ENCODE measurements at places on chromosomes 6 and 20.
A peak's percentile ranks its signal among the peaks of the same experiment; 100 is the strongest.

- no peak for DNase-seq
Observed at GRCh38 chr6:64712606-64713005, 994.4 kb downstream of the EYS start.

DNA sequence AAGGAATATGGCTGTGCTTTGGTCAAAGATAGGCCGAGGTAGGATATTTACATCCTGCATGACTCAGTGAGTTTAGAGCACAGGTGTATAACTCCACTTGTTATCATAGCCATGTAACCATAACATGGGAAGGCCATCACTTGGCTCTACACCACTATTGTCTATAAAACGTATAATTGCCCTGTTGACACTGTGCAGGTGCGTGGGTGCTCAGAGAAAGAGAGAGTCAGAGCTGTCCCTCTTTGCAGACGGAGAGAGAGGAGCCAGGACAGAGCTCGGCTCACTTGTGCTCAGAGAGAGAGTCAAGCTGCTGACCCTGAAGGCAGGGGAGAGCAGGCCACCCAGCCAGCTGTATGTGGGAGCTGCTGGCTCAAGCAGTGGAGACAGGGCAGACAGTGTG lies 46.0 kb downstream of the OR2B6 start:
- no peak for DNase-seq

DNA sequence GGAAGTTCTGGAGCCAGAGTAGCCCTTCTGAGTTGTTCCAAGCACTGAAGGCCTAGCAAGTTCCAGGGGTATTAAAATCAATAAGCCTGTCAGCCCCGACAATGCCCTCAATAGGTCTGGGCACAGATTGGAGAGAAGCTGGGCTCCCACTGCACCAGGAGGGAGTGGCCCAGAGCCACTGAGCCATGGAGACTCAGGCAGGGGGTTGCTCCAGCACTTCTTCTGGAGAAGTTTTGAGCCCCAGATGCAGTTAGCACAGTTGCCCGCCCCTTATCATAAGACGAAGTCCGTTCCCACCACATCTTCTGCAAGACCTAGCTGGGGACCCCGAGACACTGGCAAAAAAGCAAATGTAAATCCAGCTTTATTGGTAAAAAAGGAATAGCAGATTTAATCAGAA lies 13.0 kb downstream of the DEFB132 start:
- DNase-seq: no peak

DNA sequence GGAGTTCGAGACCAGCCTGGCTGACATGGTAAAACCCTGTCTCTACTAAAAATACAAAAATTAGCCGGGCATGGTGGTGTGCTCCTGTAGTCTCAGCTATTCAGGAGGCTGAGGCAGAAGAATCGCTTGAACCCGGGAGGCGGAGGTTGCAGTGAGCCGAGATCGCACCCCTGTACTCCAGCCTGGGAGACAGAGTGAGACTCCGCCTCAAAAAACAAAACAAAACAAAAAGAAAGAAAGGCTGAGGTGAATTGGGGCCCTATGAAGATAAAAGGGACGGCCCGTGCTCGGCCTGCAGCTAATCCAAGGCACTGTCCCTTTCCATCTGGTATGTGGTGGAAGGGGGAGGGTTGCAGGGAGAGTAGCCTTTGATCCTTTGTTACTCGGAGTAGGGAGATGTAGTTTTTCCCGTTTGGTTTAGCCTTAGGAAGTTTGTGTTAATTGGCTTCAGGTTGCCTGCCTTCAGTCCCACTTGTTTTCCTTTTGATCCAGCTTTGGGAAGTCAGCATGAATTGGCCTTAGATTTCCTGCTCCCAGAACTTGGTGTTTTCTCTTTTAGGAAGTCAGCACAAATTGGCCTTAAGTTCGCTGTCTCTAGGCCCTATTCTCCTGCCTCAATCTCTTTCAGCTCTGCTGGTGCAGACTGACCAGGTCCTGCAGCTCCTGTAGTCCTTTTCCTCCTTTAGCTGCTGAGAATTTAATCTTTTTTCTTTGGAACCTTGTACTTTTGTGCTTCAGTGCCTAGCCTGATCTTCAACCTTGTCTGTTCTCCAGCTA lies 36.1 kb upstream of the PAQR8 start:
- no peak for DNase-seq

DNA sequence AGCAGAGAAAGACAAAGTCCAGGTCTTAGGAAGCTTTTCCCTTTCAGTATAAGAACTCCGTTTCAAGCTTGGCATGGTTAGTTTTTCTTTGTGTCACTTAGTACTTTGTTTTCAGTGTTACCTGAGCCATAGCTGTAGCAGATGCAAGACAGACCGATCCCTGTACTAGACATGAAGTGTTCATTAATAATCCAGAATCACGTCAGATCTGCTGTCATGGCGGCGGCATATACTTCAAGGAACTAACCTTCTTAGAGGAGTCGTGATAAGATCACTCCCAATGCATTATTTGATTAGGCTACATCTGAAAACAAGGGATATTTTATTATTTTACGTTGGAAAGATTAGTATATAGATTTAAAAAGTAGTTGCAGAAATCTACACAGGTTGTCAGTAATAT lies 83.9 kb downstream of the AFDN start:
- DNase-seq: no peak

GRCh38 chr6:77326029-77326428 lies 137.3 kb downstream of the HTR1B start:
- no peak for DNase-seq

GRCh38 chr6:105786890-105787655 lies 299.1 kb upstream of the PRDM1 start:
- no peak for DNase-seq

DNA sequence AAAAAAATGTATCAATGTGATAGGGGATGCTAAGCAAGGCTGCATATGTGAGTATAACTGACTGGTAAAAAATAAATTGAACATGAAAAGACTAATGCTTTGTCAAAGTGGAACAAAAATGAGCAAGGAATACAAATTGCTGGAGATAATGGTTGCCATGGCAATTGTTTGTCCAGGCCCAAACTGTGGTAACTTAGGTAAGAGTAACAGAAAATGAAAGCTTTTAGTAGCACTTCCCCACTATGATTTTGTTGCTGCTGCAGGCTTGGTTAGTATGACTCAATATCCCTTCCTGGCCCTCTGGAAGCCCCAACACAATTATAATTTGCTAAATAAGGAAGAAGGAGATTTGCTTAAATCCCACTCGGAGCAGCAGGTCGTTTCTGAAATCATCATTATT lies 577.1 kb downstream of the DOK5 start:
- DNase-seq: no peak

- DNase-seq: no peak
Observed at GRCh38 chr6:42796171-42796570, 14.3 kb downstream of the BICRAL start.

GRCh38 chr6:122622479-122622878 lies 12.3 kb downstream of the PKIB start:
- no peak for DNase-seq

DNA sequence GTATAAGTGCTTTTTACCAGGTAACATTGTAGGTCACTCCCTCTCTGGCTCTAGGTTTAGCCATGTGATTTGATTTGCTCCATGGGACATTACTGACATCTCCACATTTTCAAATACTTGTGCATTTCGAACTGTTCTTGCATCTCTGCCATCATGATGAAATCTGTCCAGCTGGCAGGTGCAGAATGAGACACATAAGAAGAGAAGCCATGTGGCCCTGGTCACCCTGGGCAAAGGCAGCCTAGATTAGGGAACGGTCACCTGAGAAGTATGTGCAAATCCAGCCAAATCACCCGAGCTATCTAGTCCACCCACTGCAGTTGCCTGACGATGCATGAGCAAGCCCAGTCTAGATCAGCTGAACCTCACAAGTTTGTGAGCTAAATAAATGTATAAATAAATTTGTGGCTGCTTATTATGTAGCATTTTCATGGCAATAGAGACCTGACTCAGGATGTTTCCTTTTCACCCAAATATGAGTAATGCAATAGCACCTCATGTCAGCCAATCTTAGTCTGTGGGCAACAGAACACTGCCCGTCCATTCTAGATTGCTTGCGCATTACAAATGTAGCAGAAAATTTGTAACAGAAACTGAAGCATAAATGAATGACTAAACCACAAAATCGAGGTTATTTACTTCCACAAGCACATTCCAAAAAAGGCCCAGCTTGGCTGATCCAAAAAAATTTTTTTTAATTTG lies 115.2 kb downstream of the PAK5 start:
- DNase-seq: no peak

DNA sequence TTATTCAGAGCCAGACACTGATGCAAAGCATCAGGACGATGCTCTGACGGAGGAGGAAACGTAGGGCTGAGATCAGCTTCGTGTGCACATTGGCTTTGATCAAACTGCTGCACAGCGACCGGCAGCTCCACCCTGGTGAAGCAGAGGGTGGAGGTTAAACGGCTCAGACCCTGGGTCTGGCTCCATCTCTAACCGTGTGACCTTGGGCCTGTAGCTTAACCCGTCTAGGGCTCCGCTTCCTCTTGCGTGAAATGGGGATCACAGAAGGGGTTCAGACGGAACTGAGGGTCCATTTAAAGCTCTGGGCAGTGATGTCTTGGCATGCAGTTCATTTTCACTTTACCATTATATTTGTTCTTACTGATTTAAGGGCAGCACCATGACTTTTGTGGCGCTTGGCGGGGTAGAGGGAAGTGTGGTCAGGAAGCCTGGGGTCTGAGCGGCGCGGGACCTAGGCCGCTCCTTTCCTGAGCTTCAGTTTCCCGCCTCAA lies 644 bp downstream of the RBL1 start:
- DNase-seq: peak; percentile 3

GRCh38 chr20:43963872-43964791 lies 49.5 kb downstream of the TOX2 start:
- DNase-seq: no peak

DNA sequence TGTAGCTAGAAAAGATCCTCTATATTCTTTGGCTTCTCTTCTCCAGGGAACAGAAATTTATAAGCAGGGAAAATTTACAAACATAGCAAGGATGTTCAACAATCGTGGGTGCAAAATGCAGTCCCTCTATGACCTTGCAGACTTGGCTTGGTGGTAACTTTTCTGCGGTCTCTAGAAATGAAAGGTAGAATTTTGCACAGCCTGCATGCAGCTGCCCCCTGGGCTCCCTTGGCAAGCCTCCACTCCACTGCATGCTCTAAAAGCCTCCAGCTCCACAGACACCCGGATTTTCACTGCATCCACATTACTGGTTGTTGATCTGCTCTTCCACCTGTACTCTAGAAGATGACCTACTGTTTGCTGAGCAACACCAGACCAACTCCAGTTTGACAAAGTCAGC lies 236.5 kb upstream of the EYS start:
- no peak for DNase-seq
